ENCODE measurements at places on chromosomes 13 and 19.

DNA sequence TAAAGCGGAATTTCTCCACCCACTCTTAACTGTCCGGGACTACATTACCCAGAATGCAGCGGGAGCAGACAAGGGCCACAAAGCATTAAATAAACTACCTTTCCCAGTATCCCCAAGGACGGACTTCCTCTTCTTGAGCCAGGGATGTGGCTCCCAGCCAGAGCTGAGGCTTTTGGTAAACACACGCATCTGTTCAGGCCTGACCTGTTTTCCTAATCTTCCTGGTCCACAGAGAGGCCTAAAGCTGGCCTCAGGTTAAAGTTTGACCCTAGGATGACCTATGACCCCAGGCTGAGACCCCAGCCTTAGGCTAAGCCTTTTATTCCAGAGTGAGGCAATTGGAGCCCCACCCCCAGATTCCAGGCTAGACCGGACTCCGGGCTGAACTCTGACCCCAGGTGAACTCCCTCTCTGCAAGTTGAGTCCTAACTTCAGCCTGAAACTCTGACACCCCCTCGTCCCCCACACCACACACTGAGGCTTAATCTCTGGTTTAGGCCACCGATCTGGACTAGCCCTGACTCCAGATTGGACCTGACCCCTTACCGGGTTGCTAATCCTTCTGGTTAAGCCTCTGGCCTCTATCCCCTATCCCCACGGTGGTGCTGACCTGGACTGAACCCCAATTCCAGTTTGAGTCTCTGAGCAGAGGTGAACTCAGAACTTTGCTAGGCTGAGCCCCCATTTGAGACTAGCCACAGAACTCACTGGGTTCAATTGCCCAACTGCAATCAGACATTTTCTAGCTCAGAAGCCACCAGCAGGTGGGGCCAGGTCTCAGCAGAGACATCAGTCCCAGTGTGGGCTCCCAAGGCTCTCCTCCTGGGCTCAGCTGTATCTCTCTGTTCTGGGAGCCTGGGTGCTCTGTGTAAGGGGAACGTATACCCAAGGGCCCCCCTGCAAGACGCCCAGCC is 750 bp upstream of the GPR108 start:
- DNase-seq: no peak

GRCh38 chr13:33015241-33015668 is 968 bp upstream of the KL start:
- DNase-seq: no peak

- no peak for DNase-seq
These were observed 4.0 kb upstream of the FLT3LG start for GRCh38 chr19:49469828-49470614.

- DNase-seq: no peak
These were observed 55.4 kb upstream of the ZNF724 start for GRCh38 chr19:23305555-23305954.

- DNase-seq: no peak
These were observed 180.2 kb upstream of the TSC22D1 start for GRCh38 chr13:44756276-44756810.

DNA sequence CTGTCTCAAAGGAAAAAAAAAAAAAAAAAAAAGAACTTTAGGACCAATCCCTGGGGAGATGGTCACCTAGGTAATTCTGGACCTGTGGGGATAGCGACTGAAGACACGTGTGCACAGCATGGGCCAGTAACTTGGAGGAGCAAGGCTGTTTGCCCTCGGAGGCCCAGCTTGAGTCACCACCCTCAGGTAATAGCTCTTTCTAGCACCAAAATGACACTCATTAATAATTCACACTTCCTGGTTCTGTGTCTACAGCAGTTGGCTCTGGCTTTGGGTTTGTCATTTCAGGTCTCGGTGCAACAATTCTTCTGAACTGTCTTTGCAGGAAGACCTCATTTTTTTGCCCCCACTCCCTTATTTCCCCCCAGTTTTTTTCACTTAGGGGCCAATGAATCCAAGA is 3.9 kb upstream of the ATP11A start:
- DNase-seq: no peak

DNA sequence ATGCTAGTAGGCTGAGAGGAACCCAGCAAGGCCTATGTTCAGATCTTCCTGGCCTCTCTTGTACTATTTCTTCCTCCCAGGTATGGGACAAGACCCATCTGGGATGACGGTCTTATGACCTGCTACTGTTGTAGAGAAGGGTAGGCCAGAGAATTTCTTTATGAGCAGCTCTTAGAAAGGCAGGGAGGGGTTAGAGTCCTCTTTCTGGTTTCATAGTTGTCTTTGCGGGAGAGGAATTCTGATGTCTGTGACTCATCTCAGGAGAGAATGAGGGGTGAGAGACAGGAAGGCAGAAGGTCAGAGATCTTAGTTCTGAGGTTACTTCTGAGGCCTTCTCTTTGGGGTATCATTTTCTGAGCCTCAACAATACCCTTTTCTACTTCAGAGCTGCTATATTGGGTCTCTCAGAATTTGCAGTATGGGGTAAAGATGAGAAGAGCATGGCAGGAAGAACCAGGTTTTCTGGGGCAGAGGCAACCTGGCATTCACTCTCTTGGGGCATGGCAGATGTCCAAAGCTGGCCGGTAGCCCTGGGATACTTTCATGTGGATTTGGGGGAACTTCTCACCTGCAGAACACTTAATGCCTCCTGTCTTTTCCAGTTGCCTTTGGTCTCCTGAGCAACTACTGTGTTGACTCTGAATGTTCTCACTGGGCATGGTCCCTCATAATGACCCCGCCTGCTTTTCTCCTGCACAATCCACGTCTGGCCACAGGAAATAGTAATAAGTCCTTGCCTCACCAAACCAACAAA is 154.4 kb downstream of the GGACT start:
- DNase-seq: no peak

- DNase-seq: no peak
These were observed 247.3 kb downstream of the KCTD12 start for GRCh38 chr13:76638882-76639281.

GRCh38 chr19:51546650-51547396 is 15.4 kb upstream of the SIGLEC6 start:
- DNase-seq: no peak

DNA sequence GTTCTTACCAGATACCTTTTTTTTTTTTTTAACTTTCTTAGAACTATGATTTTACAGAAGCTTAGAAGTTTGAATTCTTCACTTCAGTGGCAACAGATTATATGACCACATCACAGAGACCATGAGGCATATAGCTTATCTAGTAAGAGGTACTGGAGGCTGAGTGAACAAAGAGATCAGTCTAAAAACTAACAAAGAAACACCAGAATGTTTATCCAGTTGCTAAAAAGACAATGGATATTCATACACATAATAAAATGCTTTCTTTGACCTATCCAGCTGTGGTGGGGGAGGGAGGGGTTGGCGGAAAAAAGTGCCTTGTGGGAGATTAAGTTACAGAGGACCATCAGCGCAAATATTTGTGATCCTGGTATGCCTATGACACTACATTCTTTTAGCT is 34.7 kb upstream of the SLITRK6 start:
- DNase-seq: no peak

- no peak for DNase-seq
These were observed 4.9 kb downstream of the ACTMAP start for GRCh38 chr19:40745402-40745780.

DNA sequence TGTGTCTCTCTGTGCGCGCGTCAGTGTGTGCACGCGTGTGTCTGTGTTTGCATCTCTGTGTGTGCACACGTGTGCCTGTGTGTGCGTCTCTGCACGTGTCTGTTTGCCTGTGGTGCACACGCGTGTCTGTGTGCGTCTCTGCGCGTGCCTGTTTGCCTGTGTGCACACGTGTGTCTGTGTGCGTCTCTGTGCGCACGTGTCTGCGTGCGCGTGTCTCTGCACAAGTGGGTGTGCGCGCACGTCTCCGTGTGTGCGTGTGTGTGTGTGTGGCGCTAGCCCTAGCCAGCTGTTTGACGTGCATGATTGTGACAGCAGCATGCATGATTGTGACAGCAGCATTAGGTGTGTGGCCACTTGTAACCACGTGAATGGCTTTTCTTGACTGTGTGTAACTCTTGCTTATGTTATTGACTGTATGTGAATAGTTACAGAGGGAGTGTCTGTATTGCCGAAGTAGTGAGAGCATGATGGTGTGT is 31.1 kb downstream of the ZNF146 start:
- no peak for DNase-seq

DNA sequence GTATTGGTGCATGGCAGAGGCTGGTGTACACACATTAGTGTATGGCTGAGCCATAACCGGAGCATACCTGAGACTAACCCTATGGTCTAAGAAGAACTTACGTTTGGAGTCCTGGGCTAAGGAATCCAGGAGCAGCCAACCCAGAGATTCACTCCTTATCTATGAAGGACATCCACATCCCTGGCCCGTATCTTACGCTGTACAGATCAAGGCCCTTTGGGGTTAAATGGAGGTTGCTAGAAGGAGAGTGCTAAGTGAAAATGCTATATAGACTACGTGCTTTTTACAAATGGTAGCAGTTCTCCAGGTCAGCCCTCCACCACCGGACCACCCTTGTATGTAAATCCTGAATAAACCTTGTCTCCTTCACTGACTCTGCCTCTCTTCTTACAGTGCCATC is 1.9 kb upstream of the SUGT1 start:
- no peak for DNase-seq

DNA sequence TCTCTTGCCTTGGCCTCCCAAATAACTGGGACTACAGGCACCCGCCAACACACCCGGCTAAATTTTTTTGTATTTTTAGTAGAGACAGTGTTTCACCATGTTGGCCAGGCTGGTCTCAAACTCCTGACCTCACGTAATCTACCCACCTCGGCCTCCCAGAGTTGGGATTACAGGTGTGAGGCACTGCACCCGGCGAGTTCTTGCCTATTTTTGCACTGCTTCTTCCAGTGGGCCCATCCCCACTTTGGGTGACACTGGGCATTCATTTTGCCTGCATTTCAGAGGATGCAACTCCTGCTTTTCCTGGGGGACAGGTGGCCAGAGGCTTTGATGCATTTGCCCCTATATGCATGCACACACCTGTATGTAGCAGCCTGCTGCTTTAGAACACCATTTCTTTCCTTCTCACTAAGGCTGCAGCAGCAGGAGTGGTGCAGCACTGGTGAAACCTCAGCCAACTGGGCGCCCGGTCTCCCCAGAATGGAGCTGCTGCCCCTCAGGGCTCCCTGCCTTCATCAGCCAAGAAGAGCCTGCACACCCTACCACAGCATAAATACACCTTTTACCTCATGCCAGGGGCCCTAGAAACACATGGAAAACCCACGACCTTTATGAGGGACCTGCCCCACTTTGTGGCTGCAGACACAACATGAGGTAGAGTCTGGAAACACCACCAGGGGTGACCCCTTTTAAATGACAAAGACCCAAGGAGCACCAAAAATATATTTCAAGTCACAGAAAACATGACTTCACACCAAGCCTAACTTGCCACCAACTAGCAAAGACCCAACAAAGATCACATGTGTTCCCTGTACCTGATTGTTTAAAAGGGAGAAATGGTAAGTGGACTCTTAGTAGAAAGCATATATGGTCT is 36.8 kb upstream of the POP4 start:
- DNase-seq: no peak

GRCh38 chr13:39955560-39955959 is 300.1 kb downstream of the COG6 start:
- DNase-seq: no peak

DNA sequence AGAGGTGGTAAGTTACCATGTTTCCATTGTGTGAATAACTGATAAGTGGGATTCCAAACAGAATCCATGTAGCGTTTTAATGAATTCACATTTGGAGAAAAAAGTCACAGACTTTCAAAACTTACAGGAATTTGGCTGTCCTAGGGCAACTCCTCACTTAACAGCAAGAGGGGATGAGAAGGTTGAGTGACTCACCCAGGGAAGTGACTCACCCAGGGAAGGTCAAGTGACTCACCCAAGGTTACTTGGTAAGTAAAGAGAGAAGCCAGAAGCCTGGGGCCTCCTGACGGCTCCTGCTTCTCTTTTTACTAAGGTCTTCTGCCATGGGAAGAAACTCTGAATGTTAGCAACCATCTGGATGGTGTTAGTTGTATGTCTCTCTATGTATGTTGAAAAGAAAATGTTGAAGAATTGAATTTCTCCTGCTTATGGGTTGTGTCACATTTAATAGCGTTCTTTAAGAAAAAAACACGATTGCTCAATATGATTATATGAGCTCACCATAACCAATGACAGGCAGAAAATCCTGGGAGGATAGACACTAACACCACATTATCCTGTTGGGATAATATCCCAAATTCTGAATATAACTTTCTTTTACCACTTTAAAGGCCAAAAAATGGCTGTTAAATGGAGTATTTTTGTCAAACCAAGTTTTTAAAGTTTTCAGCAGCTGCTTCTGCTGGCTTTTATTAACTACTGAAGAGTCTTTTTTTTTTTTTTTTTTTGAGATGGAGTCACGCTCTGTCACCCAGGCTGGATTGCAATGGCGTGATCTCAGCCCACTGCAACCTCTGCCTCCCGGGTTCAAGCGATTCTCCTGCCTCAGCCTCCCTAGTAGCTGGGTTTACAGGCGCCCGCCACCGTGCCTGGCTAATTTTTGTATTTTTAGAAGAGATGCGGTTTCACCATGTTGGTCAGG is 195.6 kb downstream of the GGACT start:
- no peak for DNase-seq

GRCh38 chr13:100544866-100545683 is 43.5 kb downstream of the GGACT start:
- no peak for DNase-seq

DNA sequence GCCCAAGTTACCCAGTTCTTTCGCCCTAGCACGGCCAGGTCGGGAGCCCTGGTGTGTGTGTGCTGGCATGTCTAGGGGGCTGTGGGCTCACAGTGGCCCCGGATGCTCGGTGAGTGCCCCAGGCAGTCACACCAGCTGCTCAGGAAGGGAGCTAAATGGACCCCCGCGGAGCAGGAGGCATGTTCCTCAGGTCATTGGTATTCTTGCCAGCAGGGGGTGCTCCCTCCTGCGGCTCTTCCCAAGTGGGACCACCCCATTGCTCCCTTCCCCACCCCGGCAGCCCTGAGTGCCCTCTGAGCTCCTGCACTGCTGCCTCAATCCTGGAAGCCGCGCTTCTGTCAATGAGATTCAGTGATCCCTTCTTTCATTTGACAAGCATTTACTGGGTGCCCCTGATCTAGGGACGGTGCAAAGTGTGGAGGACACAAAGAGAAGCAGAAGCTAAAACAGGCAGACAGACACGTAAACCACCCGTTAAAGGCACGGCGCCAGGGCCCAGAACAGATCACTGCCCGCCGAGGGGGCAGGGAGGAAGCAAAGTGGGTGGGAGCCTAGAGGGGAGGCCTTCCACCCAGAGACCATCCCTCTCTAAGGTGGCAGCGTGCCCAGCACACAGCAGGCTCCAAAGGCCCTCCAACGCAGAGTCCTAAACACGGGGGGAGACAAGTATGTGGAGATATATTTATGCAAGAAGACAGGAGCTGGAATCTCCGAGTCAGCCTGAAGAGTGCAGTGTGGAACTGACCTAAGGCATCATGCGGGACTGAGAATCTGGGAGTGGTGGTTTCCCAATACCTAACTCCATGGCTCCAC is 5.2 kb upstream of the ADPRHL1 start:
- no peak for DNase-seq

- DNase-seq: no peak
These were observed 2.1 kb downstream of the TNFSF9 start for GRCh38 chr19:6533000-6533328.
